ENCODE measurements at places on chromosomes 11 and 22.

DNA sequence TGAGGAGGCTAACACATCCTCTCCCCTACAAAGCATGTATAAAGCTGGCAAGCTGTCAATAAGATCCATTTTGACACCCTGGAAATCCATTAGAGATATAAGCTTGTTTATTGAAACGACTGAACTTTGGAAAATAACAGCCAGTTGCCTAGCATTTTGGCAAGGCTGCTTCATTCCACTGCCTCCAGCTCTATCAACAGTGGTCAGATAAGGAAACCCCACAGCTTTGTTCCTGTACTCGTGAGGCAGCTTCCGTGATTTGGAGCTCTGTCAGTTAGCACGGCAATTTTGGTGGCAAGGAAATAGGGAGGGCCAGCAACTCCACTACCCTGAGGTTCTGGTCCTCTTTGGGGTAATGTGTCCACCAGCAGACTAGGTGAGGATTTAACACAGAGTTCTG is 2.0 kb upstream of the OR51S1 start:
- DNase-seq: no peak

DNA sequence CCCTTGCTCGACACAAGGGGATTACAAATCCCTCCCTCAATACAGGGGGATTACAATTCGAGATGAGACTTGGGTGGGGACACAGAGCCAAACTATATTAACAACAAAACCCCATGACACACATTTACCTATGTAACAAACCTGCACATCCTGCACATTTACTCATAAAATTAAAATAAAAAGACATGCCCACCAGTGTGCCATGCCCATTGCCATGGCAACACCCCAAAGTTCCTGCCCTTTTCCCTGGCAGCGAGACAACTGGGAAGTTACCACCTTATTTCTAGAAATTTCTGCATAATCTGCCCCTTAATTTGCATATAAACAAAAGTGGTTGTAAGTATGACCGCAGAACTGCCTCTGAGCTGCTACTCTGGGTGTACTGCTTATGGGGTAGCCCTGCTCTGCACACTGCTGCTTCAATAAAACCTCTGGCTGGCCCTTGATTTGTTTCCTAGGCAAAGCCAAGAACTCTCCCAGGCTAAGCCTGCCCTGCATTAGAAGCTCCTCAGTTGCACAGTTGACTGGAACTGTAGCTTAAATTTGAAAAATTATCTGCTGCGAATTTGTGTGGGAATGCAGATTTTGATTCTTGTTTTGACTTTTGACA is 8.6 kb upstream of the INCENP start:
- no peak for DNase-seq

- DNase-seq: no peak
Measured at GRCh38 chr22:42367980-42368378, 64.2 kb downstream of the NFAM1 start.

DNA sequence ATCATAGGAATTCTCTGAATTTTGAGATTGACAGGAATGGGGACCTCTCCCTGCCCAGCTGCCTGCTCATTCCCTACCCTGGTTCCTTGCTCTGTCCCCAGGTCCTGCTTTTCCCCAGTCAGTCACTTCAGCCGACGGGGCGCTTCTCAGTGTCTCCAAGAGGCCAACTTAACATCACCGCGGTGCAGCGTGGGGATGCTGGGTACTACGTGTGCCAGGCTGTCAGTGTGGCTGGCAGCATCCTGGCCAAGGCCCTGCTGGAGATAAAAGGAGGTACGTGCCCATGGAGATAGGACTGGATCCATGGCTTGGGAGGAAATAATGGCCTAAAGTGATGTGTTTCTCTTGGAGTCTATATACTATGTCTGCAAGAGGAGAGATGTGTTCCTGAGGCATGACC is 7.0 kb downstream of the ROBO3 start:
- no peak for DNase-seq

DNA sequence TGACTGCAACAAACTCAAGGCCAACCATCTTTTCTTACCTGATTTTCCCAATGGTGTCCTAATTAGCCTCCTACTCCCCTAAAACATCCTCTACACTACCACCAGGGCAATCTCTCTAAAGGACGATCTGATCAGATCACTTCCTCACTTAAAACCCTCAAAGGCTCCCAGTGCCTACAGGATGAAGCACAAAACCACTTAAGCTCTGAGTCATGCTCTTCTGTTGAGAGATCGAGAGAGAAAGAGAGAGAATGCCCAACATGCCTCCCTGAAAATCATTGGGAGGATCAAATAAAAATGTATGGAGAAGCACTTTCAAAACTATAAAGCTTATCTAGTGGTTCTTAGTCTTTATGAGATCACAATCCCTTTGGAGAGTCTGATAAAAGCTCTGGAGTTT is 171.1 kb downstream of the CADM1 start:
- DNase-seq: no peak

Data from NCI-H748 treated with DMSO at 0.1 percent for 48 hours (cell line).